ENCODE measurements at places on chromosomes 13 and 19. TPM values are rescaled to one million over a fixed set of nuclear protein-coding genes. Genes with fewer than 3 reads are reported as not detected.

- no peak for DNase-seq
Measured at GRCh38 chr19:39916851-39917396, 17.5 kb downstream of the FCGBP start.

DNA sequence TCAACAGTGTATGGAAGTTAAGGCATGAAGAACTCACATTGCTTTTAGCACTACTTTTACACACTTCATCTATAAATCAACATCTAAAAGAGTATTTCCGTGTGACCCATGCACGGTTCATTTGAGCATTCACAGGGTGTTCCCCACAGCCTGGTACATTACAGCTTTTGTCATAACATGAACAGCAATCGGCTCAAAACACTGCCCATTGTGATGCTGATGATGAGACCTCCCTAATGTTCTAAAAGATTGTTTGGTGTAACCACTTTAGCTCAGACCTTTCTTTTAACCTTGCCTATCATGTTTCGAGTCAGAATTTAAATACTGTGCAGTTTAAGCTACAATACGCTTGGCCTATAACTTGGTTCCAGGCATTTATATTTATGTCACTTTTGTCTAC, 4.1 kb upstream of the KLF5 start:
- no peak for DNase-seq

DNA sequence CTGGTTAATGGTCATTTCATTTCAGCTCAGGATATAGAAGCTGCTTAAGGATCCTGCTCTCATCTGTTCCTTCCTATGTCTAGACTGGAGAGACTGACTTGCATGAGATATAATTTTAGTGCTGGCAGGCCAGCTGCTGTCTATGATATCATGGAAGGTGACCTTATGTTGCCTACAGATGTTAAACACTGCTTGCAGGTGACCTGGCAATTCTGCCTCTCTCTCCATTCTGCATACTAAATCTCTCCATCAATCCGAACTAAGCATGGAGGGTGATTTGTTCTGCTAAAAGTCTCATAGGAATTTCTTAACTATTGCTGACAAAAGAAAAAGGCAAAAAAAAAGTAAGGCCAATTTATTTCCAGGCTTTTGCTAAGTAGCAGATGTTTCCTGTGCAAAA, 81.0 kb downstream of the CCNA1 start:
- DNase-seq = no peak

The SIGLEC7 gene
- total RNA-seq = not detected

The CACNG7 gene
- total RNA-seq = not detected

DNA sequence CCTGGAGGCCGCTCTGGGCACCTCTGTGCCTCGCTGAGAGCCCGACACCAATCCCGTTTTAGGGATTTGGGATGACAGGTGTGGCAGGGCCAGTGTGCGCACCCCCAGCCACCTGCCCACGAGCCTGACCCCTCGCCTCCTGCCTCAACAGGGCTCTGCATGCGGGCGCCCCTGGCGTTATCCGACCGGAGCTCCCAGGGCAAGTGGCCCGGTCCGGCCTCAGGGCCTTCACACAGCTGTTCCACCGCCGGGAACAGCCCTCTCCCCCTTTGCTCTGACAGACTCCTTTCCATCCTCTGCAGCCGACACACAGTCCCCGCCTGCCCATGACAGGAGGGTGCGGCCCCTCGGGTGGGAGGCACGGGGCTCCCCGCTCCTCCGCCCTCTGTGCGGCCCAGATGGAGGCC, 7.1 kb upstream of the WDR18 start:
- DNase-seq = no peak

DNA sequence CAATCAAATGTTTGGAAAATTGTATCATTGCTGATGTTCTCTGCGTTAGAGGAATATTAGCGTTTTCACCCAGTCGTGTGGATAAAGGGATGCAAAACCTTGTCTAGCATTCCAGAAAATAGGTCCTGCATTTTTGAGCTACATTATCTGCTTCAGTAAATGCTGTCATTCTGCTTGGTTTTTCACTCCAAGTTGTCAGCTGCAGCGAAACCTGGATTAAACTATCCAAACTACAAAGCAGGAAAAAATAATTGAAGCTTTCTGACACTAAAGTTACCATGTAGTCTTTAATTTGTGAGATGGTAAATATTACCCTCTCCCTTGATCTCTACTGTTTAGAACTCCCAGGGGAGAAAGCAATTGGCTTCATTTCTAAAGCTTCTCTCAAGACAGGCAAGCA, 1795.5 kb upstream of the PRR20A start:
- DNase-seq = no peak

The KASH5 gene
- total RNA-seq = 0.74 TPM

All from B cell (primary cell).